Stimulated activated CD4-positive, alpha-beta T cell treated with anti-CD3 and anti-CD28 coated beads, TNF-alpha, amount 100 ng/mL, for 1 hour (primary cell): ENCODE measurements at places on chromosomes 5 and 9.
A peak's percentile ranks its signal among the peaks of the same experiment; 100 is the strongest.

DNA sequence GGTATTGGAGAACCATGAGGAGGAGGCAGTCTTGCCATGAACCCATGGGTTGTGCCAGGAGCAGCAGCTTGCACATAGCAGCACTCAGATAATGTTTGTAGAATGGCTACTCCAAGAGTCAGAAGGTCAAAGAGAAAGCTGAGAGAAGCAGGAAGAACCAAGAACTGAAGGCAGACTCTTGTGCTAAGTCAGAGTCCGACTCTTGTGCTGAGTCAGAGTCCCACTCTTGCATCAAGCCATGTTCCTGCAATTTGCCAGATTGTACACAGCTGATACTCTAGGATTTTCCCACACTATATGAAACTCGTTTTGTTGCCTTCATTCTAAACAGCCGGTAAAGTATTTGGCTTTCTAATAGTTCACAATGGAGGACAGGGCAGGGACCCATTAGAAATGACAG lies 26.2 kb upstream of the HSPA9 start:
- no peak for DNase-seq

DNA sequence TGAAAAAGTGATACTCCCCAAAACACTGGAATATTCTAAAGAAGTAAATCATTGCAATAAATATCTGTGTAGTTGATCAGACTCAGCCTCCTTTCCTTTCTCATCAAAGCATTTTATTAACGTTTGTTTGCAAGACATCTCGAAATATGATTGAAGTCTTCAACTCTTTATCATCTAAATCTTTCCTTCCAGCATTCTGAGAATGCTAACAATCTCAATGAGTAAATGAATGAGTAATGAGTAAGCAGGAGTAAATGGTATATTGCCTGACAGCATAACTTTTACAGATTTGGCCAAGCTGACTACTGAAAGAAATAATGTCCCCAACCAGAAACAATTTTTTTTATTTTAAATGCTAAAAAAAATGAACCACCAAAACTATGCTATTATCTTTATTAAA lies 157.1 kb downstream of the SLCO4C1 start:
- DNase-seq, result no peak

GRCh38 chr9:133616643-133617405 lies 7.6 kb upstream of the FAM163B start:
- no peak for DNase-seq

DNA sequence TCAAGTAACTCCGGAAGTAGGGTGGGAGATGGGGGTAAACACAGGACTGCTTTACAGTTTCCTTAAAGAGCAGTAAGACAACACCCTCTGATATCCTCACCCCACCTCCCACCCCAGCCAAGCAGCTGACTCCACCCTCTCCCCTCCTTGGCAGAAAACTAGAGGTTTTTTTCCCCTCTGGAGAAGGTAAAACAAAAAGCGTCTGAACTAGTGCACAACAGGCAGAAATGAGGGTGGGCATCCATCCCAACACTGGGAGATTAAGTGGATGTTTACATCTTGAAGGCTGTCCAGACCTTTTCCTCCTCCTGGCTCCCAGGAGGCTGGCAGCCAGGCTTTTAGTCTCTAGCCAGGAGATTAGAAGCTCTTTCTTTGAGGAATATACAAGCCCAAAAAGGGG lies 13.9 kb upstream of the CTNNAL1 start:
- no peak for DNase-seq

DNA sequence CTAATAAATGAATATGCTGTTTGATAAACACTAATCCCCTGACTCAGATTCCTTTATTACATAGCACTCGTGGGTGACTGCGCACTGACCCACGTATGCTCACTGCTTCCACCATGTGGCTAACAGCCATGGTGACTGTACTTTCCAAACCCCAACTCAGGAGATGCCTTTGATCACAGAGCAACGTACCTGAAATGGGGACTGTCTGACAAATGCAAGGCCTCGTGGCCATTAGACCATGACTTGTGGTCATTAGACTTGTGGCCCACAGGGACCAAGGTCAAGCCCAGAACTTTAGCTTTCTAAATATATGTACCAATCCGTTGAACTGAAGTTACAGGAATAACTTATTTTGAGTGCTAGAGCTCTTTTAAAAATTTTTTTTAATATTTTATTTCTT lies 46.6 kb downstream of the CYFIP2 start:
- peak; percentile 53 for DNase-seq

DNA sequence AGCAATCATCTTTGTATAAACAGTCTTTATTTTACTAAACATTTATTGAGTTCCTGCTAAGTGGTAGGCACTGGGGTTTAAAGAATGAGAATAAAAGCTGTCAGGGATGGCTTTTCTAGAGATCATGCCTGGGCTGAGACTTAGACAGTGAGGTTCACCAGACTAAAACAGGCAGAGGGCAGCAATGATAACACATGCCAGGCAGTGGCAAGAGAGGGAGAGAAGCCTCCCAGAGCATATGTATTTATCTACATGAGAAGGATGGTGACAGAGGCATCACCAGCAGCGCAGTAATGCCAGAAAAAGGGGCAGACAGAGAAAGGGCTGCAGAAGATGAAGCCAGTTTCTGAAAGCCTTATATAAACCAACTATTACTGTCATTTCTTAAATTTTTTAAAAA lies 121.0 kb upstream of the CCDC180 start:
- no peak for DNase-seq

DNA sequence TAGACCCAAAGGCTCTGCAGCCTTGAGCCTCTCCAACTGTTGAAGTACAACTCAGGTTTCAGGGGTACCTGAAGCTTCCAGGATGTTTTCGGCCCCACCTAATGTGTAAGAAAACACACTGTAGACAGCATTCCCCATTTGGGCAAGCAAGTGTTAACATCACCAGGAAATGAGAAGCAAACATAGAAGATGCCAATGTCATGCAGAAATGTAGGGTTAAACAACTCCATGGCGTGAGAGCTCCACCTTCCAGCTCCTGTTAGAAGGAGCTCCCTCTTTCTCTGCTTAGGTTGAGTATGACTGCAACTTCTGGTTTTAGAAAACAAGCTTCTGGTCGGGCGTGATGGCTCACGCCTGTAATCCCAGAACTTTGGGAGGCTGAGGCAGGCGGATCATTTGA lies 31.0 kb upstream of the DENND1A start:
- no peak for DNase-seq

- no peak for DNase-seq
These were observed 4.7 kb upstream of the PTGS1 start for GRCh38 chr9:122366074-122366660.

DNA sequence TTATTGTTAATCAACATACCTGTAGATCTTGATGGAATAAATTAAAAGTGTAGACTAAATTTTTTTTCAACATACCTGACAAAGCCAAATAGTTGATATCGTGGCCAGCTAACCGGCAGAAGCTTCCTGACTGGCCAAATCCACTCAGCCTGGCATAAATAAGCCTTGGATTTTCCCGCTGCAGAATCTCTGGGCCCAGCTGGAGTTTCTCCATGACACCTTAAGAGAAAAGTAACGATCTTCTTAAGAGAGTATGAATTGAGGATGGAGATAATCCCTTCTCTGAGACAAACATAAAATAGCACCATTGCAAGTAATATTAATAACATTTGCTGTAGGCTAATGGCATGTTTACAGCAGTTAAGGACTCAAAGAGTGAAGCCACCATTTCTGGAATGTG lies 2.2 kb downstream of the AMACR start:
- no peak for DNase-seq

DNA sequence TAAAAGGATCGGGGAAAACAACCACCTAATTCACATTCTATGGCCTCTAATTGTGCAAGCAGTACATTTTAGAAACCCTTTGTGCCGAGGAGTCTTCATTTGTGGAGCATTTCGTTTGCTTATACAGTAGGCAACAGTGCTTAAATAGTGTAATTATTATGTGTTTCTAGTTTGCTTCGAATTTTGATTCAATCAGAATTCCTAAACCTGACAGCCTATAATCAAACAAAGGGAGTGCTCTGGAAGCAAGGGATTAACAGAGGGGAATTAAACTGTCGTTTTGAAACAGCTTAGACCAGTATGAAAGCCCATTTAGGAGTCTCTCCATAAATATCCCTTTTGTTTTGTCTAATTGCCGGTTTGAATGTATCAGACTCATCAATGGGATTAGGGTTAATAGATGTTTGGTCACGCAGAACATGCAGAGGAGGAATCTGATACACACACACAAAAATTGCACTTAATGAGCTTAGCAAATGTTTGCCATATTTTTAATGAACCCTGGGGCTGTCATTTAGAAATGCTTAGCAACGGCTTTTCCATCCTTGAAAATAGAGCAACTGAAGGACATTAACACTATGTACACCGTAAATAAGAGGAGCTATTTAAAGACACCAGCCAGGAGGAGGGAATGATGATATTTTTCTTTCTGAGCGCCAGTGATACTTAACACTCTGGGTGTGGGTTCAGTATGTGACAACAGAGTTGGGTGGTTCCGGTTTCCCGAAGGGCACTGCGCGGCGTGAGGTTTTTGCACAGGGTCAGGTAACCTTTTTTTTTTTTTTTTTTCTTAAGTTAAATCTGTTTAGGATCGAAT lies 404.7 kb downstream of the TLE4 start:
- DNase-seq, result no peak

DNA sequence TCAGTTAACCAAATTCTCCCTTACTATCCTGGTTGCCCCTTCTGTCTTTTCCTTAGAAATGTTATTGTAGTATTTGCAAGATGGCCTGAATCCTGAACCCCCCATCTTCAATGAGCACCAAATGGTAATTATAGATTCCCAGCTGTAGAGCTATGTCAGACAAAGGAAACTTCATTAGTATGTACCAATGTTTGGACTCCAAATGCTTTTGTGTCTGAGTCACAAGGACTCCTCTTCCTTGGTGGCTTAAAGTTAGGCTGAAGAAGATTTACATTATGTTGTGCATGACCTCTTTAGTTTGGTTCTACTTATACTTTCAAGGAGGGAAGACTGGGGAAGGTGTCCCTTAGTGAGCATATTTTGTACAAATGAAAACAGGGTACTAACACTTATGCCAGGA lies 105.9 kb upstream of the CDKN2B start:
- DNase-seq, result no peak

DNA sequence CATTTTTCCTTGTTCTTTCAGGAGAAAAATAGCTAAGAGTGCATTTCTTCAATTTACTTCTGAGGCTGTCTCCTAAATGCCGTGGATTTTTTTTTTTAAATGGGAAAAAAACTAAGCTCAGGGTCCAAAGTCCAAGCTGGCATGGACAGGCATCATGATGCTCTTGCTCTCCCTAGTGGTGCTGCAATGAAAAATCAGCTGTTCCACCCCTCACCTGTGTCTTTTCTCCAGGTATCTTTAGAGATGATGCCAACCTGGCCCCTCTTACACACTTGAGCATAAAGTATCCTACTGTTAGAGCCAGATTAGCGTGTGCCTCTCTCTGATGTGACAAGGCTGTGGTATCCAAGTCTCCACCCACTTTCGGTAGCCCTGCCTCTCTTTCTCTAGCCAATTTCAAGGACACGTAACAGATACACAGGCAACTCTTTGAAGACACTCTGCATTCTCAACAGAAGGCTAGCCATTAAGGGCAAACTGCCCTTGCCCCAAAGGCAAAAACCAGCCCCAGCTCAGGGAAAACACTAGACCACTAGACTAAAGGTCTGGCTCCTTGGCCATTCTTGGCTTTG lies 208.8 kb downstream of the SAXO1 start:
- DNase-seq, result no peak

- no peak for DNase-seq
These were observed 33.5 kb downstream of the ANXA2R start for GRCh38 chr5:43006424-43007202.

DNA sequence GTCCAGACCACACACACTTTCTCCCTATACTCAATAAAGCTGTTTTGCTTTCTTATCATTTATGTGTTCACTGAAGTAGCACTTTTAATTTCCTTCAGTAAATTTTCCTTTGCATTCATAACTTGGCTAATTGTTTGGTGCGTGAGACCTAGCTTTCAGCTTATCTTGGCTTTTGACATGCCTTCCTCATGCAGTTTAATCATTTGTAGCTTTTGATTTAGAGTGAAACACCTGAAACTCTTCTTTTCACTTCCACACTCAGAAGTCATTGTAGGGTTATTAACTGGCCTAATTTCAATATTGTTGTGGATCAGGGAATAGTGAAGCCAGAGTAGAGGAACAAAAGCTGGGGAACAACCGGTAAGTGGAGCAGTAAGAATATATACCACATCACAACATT lies 114.7 kb downstream of the ST8SIA4 start:
- no peak for DNase-seq

GRCh38 chr5:145903867-145904266 lies 31.1 kb upstream of the GRXCR2 start:
- no peak for DNase-seq

DNA sequence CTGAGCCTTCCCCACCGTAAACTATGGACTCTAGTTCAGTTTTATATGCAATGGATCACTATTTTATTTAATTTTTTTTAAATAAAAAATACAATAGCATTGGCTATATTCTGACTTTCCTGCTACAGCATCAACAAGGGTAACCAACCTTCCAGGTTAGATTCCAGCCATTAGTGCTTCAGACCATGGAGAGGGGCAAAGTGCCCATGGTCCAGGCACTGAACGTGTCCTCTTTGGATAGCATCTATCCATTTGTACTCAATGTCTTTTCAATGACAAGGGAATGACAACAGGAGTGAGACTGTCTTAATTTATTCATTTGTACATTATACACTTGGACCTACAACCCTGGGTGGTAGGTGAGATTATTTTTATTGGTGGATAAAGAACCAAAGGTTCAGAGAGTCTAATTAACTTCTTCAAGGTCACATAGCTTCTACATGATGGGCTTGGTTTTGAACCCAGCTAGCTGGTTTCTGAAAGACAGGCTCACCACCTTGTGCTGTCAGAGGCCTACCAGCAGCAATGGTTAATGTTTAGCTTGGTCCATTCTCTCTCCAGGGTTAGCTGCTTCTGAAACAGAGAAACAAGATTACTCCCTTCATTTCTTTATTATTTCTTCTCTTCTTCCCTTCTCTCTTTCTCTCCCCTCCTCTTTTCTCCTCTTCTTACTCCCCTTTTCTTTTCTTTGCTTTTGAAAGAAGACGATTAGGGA lies 11.5 kb downstream of the TMEM171 start:
- no peak for DNase-seq
